ENCODE measurements at places on chromosomes 12 and 14.
A peak's percentile ranks its signal among the peaks of the same experiment; 100 is the strongest.

DNA sequence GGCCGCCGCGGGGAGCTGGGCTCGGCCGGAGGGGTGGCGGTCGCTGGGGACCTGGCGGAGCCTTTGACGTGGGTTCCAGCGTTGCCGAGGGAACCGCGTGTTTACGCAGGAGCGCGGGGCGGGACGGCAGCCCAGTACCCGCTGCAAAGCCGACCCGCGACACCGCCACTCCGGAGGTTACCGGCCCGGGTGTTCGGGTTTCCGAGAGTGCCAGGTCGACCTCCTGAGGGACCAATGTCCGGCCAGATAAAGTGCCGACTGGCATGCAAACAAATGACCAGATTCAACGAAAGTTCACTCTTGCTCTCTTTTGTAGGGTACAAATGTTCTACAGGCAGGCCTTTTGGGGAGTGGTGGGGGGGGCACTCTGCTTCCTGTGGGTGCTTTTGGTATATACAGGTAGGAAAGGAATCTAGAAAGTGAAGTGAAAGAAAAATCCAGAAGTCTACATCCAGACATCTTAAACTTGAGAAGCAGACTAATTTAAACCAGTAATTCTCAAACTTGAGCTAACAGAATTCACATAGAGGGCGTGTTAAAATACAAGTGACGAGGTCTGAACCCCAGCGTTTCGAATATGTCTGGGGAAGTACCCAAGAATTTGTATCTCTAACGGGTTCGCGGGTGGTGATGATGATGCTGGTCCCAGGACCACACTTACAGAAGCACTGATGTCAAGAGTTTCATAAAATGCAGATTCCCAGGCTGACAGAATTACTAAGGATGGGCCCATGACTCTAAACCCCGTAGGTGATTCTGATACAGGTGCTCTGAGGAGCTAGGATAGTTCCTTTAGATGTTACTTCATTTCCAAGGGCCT, at the start of gene GPR135:
TSS of gene GPR135 (minus strand) at position 65 of the 820 bp plus-strand sequence. CDS start 154 bp downstream, outside the sequence.
- peak; percentile 7 for DNase-seq

GRCh38 chr12:124725597-124726237, 137.9 kb downstream of the SCARB1 start:
- no peak for DNase-seq

- DNase-seq = no peak
Measured at GRCh38 chr12:52878507-52879393, 26.1 kb downstream of the KRT8 start.

- no peak for DNase-seq
Measured at GRCh38 chr14:99873653-99874052, 80.4 kb downstream of the EML1 start.

GRCh38 chr12:63899396-63899795, 54.9 kb downstream of the SRGAP1 start:
- no peak for DNase-seq

DNA sequence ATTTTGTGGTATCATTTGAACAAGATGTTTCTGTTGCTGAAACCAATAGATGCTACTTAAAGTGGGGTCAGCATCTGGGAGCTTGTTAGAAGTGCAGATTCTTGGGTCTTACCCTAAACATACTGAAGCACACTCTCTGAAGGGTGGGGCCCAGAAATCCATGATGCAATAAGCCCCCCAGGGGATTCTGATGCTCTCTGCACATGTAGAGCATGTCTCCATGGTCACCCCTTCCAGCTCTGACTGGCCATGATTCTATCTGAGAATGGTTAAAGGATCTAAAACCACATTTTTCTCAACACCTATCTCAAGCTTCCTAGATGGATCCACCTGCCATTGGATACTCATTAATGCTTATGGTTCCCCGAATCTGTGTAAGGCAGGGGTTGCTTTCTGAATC, 20.4 kb downstream of the JDP2 start:
- no peak for DNase-seq

GRCh38 chr12:123013185-123014095, 33.0 kb downstream of the ARL6IP4 start:
- DNase-seq = no peak

GRCh38 chr12:123808167-123808566, 46.1 kb downstream of the DNAH10 start:
- no peak for DNase-seq

DNA sequence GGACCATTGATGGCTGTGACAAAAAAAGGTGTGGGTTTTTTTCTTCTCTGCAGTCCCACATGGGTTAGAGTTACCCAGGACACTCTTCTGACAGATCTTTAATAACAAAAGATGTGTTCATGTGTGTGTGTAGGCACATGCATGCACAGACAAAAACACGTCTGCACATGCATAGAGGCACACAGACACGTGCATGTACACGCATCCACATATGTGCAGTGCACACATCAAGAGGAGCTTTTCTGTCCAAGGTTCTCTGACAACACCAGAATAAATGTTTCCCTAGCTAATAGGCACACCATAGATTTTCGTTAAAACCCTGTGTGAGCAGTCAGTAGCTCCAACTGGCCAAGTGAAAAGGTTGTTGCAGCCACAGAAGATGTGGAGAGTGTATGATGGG, 2.8 kb upstream of the MYL2 start:
- no peak for DNase-seq

DNA sequence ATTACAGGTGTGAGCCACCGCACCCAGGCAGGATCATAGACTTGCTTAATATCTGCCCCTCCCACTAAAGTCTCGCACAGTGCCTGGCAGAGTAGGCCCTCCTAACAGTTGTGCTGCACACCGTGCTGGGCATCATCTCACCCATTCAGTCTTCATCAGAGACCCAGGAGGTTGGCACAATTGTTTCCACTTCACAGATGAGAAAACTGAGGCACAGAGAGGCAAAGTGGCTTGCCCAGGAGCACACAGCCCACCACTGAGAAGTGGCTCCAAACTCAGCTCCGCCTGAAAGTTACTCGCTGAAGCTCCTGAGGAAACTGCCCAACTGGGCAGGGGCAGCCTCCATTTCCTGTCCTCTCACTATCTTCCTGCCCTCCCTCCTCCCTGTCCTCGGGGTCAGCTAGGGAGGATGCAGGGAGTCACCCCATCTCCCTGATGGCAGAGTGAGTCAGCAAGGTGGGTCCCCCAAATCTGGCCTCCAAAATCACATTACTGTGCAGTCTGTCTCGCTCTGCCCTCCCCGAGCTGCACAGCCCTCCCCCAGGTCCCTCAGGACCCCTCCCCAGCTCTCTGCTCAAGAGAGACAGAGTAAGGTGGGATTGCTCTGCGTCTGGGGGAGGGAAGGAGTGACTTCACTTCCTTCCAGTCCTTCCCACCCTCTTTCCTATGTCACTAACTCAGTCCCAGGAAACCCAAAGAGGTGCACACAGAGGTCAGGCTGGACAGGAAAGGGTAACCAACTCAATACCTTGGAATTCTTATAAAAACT, 5.7 kb downstream of the SLC8B1 start:
- no peak for DNase-seq

GRCh38 chr12:106248846-106249371, 1.1 kb upstream of the CKAP4 start:
- no peak for DNase-seq

- DNase-seq = no peak
Measured at GRCh38 chr12:1662761-1663439, 28.0 kb upstream of the ADIPOR2 start.

- DNase-seq = no peak
Measured at GRCh38 chr12:91211866-91212265, 29.2 kb upstream of the DCN start.

- no peak for DNase-seq
Measured at GRCh38 chr14:36750244-36750643, 88.6 kb downstream of the PAX9 start.

- DNase-seq = no peak
Measured at GRCh38 chr12:38490941-38491340, 174.4 kb downstream of the ALG10B start.

GRCh38 chr14:36655571-36655962, 6.1 kb upstream of the PAX9 start:
- DNase-seq = no peak

GRCh38 chr12:57730336-57731067, 8.0 kb downstream of the AGAP2 start:
- no peak for DNase-seq

DNA sequence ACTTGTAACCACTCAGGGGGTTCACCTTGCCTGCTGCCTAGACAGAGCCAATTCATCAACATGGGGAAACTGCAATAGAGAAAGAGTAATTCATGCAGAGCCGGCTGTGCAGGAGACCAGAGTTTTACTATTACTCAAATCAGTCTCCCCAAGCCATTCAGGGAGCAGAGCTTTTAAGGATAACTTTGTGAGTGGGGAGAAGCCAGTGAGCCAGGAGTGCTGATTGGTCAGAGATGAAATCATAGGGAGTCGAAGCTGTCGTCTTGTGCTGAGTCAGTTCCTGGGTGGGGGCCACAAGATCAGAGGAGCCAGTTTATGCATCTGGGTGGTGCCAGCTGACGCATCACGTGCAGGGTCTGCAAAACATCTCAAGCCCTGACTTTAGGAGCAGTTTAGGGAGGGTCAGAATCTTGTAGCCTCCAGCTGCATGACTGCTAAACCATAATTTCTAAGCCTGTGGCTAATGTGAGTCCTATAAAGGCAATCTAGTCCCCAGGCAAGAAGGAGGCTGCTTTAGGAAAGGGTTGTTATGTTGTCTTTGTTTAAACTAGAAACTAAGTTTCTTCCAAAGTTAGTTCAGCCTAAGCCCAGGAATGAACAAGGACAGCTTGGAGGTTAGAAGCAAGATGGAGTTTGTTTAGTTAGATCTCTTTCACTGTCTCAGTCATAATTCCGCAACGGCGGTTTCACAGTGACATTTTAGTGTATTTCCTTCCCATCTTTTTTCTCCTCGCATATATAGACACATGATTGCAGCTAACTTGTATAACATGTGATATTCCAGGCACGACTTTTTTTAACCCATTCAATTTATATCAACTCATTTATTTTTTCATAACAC, 68.9 kb upstream of the NCOR2 start:
- DNase-seq = no peak

DNA sequence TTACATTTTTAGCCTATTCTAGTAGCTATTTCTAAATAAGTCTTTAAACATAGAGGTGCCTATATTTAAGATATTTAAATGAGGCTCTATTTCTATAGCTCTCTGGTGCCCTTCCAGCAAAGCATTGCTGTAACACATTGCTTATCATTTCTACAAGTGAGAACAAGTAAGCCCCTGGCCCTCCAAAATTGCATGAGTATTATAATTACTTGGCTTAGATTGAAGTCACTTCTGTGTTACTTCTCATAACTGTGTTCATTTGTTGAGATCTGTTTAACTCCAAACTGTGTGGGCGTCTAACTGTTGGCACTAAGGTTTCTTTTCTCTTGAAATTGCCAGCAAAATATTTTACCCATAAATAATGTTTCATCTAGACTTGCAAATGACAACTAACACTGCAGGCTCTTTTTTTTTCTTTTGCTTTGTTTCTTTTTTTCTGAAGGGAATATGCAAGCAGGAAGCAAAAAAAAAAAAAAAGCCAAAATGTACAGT, 66.5 kb downstream of the DAD1 start:
- DNase-seq = no peak

- DNase-seq = no peak
Measured at GRCh38 chr14:22433069-22433468, 156.0 kb downstream of the DAD1 start.

- DNase-seq = no peak
Measured at GRCh38 chr14:47966076-47966810, 290.8 kb upstream of the MDGA2 start.

DNA sequence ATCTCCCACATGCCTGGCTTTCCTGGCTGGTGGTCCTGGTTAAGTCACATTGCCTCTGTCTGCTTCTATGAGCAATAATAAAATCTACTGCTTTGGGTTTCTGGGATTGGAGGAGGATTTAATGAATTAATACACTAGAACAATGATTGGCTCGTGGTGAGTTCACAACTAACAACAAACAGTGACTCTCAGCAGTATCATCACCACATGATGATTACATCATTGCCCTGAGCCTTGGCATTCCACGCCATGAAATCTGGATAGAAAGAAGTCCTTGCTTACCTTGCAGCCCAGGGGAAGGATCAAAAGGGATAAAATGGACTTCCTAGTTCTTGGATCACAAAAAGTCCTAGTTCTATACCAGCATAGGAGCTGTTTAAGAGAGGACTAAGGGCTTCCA, 1069.0 kb downstream of the VRK1 start:
- DNase-seq = no peak

- no peak for DNase-seq
Measured at GRCh38 chr14:23696701-23697239, 60.6 kb downstream of the DHRS2 start.

DNA sequence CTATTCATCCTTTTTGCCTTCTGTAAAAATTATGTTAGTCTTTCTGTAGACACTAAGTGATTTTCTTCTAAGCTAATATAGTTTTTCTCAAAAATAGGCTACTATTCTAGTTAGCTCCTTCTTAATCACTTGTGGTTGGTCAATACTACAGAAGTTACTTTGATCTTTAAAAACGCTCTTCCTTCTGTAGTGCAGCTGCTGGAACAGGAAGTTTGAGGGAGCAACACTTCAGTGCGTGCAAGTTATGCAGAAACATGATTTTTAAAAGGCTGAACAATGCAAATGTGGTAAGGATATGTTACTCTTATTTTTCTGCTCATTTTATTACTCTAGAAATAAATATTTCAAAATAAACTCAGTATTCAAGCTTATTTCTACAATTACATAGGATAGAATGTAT, 11.1 kb upstream of the RERGL start:
- DNase-seq = no peak

GRCh38 chr12:92989715-92990484, 60.8 kb upstream of the EEA1 start:
- no peak for DNase-seq

GRCh38 chr12:110107369-110108281, 16.5 kb upstream of the IFT81 start:
- no peak for DNase-seq

GRCh38 chr12:108616941-108617858, 16.5 kb downstream of the SELPLG start:
- DNase-seq = peak; percentile 19

DNA sequence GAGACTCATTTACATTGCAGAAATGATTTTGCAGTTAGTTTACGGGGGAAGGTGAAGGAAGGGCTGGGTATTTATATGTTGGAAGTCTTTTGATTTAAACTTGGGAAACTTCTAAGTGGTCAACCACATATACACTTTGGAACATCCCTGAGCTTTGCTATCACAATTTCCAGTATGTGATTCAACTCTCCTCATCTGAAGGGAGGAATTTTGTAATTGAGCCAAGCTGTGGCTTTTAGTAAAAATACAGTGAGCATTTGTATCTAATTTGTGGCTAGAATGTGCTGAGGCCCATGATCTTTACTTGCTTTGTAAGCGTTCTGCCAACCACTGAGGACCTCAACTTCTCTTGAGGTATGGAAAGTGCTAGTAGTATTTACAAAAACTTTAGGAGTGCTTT, 235.0 kb upstream of the PDZRN4 start:
- DNase-seq = no peak

GRCh38 chr12:26906704-26907103, 31.1 kb downstream of the INTS13 start:
- no peak for DNase-seq

DNA sequence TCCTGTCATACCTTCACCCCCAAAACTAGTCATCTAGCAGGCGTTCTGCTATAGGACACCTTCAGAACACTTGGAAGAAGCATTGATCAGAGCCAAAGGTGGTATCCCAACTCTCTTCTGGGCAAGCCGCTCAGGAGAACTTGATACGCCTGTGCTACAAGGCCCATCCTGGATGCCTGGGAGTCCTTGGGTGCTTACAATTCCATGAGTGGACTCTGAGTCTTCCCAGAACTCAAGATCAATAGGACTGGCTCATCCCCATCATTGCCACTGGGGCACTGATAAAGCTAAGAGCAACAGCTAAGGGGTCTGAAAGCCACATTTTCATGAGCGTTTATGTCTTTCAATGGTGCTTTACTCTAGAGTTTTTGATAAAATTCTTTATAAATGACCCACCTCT, 1.9 kb downstream of the SPTB start:
- DNase-seq = no peak

- DNase-seq = no peak
Measured at GRCh38 chr12:30979371-30980259, 53.1 kb downstream of the TSPAN11 start.
